NCI-H226 (cell line): ENCODE measurements at places on chromosomes 6 and 20.

GRCh38 chr6:78835817-78836216 lies 31.5 kb upstream of the IRAK1BP1 start:
- DNase-seq: no peak

DNA sequence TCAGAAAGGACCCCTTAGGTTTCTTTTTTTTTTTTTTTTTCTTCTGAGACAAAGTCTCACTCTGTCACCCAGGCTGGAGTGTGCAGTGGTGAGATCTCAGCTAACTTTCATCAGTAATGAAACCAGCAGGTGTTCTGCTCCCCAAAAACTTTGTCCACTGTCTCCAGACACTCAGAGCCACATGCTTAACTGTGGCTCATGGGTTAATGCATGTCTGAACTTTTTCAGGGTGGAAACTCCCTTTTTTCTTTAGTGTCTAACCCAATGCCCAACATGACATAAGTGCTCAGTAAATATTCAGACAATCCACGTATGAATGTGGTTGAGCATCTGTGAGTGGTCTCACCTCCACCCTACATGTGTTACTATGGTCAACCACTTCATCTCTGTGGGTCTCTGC lies 45.4 kb downstream of the MYB start:
- DNase-seq: no peak

DNA sequence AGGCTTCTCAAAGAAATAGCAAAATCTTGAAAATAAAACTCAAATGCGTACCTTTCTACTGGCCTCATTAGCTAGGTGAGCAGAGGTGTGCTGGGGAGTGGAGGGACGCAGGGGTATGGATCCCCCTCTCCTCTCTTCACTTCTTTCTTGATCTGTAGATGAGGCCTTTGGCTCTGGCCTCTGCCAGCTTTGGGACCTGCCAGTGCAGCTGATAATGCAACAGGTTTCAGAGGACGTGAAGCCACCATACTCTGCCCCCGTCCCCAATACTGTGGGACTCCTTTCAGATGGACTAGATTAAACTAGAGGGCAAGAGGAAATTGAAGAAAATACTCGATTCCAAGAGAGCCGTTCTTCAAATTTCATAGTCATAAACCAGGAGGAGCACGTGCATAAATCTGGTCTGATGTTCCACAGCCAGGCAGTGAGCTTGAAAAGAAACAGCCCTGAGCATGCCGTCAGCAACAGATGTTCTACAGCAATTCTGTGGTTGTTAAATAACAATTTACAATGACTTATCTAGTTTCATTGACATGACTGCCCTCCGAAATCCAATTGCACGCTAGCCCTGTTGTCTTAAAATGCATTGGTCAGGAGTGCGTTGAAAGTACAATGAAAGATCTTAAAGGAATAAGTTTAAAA lies 245.3 kb upstream of the FOXQ1 start:
- no peak for DNase-seq

GRCh38 chr20:3603108-3603507 lies 60.1 kb downstream of the GFRA4 start:
- DNase-seq: no peak

DNA sequence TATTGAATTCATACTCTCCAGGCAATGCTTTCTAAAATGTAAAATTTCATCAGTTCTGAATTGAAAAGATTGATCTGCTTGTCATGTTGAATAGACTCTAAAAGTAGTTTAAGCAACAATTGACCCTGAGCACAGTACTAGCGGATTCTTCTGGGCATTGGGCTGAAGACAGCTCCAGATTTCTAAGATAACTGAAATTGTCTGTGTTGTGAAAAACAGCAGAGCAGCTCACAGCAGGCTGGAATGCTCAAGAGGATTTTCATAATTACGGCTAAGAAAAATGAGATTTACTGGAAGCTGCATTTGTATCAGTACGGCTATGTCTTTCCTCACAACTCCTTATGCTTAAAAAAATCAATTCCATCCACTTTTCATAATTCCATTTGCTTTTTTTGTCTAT lies 373.7 kb downstream of the HACE1 start:
- no peak for DNase-seq

DNA sequence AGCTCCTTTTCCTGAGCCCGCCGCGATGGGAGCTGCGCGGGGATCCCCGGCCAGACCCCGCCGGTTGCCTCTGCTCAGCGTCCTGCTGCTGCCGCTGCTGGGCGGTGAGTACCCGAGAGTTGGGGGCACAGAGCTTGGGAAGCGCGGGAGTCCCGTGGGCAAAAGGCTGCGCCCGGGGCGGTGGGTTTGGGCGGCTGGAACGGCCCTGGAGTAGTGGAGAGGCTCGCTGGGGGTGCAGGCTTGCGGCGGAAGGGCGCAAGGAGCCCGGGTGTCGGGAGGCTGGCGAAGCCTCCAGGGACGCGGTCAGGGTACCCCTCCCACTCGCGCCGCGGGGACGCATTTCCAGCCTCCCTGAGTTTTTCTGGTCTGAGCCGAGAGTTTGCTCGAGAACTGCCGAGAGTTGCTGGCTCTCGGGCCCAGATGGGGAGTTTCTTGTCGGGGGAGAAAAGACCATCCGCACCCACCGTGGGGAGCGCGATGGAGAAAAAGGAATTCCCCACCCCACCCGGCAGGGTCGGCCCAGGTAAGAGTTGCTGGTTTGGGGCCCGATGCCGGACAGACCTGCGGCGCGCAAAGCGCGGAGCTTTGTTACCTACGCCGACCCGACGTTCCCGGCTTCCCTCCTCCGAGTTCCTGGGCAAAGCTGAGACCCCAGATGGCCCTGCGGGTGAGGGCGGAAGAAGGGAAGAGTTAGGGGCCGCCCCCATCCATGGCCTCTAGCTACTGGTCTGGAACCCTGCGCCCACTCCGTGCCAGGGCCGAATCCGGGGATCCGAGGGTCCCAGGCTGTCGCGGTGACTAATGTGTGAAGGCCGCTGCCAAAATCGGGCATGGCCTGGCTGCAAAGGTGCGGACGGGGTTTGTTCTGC lies 584 bp downstream of the PTK7 start:
- peak; percentile 29 for DNase-seq

DNA sequence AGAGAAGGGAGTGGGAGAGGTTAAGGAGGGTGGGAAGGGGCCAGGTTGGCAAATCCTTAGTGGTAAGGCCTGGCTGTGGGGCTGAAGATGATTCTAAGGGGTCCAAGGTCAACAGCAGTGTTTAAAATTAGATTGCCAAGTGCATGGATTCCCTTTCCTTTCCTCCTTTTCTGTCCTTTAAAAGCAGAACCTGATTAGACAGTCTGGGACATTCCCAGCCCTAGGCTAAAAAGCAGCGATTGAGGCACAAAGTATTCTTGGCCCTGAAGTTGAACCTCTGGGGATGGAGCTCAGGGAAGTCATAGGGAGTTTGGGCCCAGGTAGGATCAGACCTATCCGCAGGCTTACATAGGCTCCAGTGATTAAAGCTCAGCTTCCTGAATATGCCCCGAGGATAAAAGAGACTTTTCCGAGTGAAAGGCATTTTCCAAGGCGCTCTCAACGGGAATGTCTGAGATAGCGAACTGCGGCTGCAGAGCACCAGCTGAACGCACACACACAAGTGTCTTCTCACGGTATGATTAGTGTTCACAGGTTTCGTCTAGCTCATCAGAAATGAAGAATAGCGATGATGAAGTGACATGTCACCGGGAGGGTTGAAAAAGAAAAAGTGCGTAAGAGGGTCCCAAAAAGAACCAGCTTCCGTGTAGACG lies 787 bp upstream of the CARMIL1 start:
- peak; percentile 34 for DNase-seq

- DNase-seq: no peak
Observed at GRCh38 chr6:165881806-165882205, 218.8 kb upstream of the PDE10A start.

- DNase-seq: no peak
Observed at GRCh38 chr20:9939231-9939630, 95.6 kb upstream of the ANKEF1 start.

GRCh38 chr20:47654370-47654769 lies 130.9 kb downstream of the SULF2 start:
- no peak for DNase-seq

- DNase-seq: no peak
Observed at GRCh38 chr20:13305284-13305683, 84.2 kb downstream of the ISM1 start.

DNA sequence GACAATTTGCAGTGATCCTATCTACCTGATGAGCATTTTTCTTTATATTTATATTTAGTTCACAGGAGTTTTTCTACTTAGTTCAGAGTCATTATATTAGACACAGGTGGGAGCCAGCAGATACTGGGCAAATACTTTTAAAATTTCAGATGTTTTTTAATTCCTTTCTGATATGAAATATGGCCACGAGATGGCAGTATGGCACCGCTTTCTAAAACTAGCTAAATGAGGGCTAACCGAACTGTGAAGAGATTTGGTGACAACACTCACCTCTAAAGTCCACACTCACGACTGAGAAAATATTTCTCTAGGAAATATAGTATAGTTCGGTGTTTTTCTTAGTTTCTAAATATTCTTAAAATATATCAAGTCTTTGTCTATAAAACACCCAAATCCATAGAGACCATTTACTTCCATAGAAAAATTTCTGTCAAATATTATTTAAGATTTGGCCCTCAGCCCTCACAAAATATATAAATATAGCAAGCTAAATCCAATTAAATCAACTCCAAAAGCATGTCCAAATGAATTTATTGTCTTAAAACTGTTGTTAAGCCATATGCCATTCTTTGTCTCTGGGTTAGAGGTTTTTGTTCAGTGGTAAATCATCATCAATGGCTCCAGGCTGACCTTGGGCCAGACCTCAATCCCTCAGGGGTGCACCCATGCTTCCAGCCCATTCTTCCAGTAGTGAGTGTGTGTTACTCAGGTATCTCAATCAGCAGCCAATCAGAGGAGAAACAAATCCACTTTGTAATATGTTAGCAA lies 63.6 kb downstream of the HUS1B start:
- peak; percentile 8 for DNase-seq

GRCh38 chr6:84777888-84778287 lies 13.5 kb upstream of the TBX18 start:
- DNase-seq: no peak

DNA sequence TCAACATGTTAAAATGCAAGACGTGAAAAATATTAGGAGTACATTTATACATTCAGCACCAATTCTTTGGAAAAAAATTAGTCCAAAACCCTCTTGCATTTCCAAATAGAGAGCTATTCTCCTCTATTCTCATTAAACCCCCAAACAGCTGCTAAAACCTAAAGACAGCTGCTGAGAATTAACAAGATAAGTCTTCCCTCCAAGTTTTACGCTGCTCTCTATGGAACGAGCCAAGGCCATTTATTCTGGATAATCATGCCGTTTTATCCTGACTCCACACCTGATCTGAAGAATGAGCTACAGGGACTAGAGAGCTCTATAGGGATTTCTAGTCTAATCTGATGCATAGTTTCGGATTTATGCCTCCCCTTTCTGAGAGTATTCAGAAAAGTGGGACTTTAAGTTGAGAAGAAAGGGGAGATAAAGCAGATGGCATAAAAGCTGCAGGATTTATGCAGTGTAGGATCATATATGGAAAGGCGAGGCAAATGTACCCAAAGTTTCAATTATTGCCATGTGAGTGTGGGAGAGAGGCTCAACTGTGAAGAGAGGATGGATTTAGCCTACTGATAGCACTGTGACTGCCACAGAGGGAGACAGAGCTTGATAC lies 64.7 kb upstream of the HS3ST5 start:
- DNase-seq: no peak

GRCh38 chr6:70901324-70901723 lies 55.5 kb downstream of the B3GAT2 start:
- DNase-seq: no peak

- DNase-seq: no peak
Observed at GRCh38 chr20:56566621-56567020, 33.6 kb downstream of the FAM209B start.

DNA sequence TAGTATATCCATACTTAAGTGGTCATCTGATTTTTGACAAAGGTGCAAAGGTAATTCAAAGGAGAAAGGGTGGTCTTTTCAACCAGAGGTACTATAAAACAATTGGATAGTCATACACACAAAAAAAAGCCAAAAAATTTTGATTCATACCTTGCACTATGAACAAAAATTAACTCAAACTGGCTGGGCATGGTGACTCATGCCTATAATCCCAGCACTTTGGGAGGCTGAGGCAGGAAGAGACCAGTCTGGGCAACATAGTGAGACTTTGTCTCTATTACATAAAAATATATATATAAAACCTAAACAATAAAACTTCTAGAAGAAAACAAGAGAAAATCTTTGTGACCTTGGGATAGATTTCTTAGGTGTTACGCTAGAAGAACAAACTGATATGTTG lies 43.8 kb upstream of the ADIG start:
- DNase-seq: no peak

DNA sequence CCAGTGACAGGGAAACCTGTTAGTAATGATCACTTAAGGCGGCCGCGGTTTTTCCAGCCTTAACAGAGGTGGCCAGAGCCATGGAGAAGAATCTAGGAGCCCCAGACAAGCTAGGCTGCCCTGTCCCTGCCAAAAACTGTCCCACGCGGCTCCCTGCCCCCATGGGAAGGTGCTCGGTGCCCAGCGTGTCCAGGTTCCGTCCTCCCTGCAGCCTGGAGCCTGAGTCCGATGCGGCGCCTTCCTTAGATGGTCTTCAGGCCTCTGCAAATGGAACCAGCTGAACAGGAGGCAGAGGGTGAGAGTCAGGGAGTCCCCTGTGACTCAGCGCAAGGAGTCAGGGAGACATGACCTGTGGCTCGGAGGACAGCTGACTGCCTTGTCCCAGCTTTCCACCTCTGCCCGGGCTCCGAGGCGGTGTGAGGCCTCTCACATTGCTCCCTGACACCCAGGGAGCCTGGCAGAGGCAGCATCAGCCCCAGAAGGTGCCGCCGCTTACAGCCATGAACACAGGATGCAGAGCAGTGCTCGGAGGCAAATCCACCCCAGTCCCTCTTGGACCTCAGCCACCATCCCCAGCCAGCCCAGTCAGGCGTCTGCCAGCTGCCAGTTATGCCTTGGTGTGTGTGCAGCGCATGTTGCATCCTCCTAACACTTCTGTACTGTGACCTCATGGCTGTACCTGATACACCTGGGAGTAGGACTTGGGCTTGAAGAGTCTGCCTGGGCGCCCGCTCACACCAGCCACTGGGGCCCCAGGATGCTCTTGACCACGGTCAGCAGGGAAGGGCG lies 377.7 kb downstream of the CDH4 start:
- no peak for DNase-seq

DNA sequence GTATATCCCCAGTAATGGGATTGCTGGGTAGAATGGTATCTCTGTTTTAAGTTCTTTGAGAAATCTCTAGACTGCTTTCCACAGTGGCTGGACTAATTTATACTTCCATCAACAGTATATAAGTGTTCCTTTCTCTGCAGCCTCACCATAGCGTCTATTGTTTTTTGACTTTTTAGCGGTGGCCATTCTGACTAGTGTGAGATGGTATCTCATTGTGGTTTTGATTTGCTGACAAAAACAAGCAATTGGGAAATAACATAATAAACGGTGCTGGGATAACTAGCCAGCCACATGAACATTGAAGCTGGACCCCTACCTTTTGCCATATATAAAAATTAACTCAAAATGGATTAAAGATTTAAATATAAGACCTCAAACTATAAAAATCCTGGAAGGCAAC lies 14.2 kb downstream of the OR2A4 start:
- no peak for DNase-seq
